ENCODE measurements at places on chromosomes 7 and 10.

DNA sequence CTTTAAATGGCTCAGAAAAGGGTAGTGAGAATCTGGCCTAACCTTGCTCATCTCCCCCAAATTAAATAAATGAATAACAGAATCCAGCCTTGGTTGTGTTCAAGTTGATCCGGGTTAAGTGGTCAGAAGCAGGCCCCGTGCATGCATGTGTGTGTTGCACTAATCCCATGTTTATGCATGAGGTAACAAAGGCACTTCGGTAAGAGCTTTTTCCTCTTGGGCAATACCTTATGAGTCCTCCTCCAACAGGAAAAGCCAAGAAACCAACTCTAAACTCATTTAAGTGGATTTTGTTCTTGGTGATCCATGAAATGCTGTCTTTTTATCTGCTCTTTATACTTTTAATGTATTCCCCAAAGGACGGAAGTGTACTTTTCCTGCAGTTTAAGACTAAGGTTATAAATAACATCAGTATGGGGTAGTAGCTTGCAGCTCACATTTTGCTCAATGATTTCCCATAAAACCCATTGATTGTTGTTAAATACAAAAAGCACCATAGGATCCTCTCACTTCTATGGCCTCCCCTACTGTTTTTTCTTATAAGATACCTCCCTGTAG is 104.9 kb upstream of the YAE1 start:
- no peak for DNase-seq

GRCh38 chr10:19749185-19749729 is 67.0 kb upstream of the PLXDC2 start:
- DNase-seq, result no peak

- DNase-seq, result no peak
Measured at GRCh38 chr10:7794251-7795026, 6.5 kb downstream of the ATP5F1C start.

DNA sequence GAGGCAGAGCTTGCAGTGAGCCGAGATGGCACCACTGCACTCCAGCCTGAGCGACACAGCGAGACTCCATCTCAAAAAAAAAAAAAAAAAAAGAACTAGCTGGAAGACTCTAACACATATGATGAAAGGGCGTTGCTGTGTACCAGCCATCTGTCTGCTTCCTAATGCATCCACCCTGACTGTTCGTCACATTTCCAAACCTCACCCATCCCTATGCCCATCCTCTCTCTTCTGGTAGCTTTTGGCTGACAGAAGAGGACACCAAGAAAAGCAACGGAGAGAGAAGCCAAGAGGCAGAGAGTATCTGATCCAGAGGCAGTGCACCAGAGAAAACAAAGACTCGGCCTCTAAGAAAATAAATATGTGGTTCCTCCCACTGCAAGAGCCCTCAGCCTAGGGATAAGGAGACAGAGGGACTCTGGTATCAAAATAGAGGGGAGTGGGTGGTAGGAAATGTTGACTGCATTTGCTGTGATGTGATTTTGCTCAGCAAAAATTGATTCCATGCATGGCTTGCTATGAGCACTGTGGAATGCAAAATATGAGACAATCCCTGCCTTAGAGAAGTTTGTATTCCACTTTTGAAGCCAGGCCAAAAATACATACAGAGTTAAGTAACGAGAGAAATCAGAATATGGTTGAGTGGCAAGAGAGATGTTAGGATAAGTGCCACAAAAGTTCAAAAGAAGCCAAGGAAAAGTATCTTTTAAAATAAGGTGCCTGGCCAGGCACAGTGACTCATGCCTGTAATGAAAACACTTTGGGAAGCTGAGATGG is 100.8 kb upstream of the STK17A start:
- no peak for DNase-seq

- DNase-seq, result no peak
Measured at GRCh38 chr7:138982204-138982623, 1.0 kb upstream of the KIAA1549 start.

GRCh38 chr10:22228167-22228938 is 10.5 kb upstream of the EBLN1 start:
- DNase-seq, result no peak

DNA sequence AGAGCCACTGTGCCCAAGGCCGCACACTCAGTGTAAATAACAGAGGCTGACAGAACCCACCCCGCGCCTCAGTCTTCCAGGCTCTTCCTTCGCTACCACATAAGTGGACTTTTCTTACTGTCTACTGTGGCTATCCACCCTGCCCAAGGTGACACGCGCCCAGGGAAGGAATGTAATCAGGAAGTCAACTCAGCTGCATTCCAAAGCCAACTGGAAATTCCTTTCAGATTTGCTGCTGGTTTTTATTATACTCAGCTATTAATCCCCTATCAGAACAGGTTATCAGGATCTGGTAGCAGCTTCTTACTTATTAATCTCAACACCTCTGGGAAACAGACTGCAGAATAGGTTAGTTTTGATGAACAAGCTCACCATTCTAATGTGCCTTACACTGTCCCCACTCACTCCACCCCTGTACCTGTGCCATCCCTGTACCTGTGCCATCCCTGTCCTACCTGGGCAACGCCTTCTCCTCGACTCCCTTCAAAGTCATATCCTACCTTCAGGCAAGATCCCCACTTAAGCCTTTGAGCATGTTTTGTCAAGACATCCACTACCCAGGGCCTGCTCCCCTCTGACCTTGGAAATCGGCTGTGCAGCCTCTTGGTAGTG is 90.7 kb downstream of the NHLRC2 start:
- DNase-seq, result no peak

DNA sequence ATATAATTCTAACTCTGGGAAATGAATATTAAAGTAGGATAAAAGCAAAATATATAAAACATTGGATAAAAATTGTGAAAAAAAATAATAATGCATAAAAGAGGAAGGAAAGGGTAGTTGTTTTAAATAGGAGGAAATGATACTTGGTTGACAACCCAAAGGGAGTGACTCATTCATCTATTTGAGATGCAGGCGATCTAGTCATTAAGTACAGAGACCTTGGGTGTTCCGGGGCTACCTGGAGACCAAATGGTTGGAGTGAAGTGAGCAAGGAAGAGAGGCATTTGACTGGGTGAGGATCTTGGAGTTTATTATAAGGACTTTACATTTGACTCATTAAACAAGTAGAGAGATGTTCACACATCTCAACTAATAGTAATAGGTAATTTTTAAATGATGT is 111.0 kb downstream of the LRRTM3 start:
- DNase-seq, result no peak

DNA sequence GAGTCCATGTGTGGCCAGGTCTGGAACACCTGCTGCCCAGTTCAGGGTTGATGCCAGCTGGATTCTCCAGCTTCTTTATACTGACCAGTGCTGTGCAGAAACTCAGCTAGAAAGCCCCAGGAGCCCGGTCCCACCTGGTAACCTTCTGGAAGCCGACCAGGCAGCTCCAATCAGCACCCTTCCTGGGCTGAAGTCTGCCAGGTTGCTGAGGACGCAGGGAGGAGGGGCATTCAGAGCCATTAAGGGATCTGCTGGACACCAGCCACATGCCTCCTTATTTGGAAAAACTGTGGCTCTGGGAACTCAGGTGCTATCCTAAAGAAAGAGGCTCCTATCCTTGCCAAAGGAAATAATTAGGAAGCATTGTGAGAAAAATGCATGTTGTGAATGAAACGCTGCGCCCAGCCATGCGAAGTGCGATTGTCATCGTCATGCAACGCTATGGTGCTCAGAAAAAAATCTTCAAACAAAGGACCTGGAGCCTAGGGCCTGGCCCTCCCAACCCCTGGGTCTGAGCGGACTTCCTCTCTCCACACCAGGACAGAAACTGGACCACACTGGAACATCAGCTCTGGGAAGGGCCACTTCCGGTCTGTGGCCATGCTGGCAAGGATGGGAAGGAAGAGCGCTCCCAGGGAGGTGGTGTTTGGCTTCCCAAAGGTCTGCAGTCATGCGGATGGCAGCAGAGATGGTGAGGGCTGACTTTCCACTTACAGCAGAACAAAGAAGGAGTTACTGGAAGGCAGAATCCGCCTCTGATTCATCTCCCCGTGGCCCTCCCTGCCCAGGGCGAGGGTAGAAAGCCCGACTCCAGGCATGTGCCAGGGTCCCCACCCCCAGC is 90.1 kb downstream of the FAM53B start:
- no peak for DNase-seq

GRCh38 chr7:151056283-151056665 is 1.4 kb downstream of the CDK5 start:
- DNase-seq, result no peak

- DNase-seq, result no peak
Measured at GRCh38 chr7:155276800-155277375, 20.8 kb upstream of the INSIG1 start.

- DNase-seq, result no peak
Measured at GRCh38 chr10:70592746-70593512, 9.6 kb downstream of the PRF1 start.

- no peak for DNase-seq
Measured at GRCh38 chr10:21934307-21934706, 69.2 kb downstream of the DNAJC1 start.

- no peak for DNase-seq
Measured at GRCh38 chr7:113825832-113826231, 93.0 kb downstream of the PPP1R3A start.

DNA sequence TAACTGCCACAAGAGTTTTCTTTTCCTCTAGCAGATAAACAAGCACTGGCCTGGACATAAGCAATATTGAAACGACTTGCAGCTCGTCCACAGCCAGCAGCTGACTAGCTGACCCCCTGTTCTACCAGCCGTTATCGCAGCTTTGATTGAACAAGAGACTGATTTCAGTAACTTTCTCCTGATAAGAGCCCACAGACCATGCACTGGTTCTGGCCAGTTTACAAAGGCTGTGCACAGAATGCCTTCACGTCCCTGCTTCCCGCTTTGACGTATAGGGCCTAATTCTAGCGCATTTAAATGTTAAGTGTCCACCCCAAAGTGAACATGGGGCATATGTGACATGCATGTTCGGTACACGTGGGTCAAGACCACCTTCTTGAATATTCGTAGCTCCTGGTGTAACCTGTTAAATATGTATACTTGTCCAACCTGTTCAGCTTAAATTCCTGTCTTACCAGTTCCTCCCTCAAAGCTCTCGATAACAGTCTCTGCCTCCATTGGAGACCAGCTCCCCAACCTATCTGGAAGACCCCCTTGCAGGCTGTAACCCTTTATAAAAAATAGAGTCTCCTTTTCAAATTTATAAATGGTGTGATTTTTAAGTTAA is 69.2 kb downstream of the LYZL1 start:
- DNase-seq, result no peak

DNA sequence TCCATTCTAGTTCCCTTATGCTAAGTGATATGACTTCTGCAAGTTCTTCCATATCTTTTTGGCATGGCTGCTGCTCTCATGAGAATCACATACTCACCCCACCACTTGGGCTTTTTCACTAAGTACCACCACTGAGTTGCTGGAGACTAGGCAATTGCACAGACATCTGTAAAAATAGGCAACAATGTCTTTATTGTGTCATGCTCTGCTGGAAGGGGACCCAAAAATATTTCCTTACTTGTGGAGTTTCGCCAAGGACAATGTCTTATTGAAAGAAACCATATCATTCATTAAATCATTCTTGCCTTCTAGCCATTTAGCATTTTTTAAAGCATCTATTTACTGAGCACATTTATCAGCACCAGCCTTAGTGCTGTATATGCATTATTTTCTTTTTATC is 17.4 kb upstream of the ASZ1 start:
- DNase-seq, result no peak

DNA sequence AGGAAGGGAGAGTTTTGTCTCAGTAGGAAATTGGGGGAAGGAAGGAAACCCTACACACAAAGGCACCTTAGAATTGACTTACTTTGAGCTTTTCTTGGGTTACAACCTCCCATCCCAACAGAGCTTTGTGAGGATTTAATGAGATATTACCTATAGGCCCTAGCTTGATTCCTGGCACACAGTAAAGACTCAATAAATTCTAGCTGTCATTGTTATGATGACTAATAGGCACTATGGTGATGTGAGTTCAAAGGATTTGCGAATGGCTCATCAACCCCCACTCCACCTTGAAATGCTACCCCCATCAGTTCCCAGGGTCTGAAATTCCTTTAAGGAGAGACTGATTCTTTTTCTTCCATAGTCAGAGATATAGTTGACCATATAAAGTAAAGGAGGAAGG is 67.9 kb upstream of the SMNDC1 start:
- no peak for DNase-seq

- DNase-seq, result peak; percentile 26
Measured at GRCh38 chr10:106930751-106931150, 233.8 kb downstream of the SORCS1 start.

DNA sequence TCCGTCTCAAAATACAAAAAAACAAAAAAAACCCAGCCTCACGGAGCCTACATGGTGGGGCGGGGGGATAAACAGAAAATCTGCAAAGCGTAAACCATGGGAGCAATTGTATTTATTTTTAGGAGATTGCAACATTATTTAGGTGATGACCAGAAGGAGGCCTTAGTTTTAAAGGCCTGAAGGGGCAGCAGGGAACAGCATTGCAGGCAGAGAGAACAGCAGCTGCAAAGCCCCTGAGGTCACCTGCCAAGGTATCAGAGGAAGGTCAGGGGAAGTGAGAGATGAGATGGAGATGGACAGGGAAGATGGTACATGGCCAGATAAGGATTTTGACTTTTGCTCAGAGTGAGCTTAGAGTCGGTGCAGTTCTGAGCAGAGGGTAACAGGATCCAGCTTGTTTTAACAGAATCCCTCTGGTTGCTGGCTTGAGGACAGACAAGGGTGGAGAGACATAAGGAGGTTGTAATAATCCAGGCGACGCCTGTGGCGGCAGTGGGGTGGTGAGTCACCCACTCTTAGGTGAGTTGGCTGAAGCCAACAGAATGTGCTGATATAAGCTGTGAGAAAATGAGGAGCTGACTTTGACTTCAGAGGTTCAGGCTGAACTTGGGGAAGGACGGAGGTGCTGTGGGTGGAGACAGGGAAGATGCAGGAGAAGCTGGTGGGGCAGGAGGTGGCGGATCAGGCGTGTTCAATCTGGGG is 82.3 kb upstream of the GTF2I start:
- DNase-seq, result no peak

DNA sequence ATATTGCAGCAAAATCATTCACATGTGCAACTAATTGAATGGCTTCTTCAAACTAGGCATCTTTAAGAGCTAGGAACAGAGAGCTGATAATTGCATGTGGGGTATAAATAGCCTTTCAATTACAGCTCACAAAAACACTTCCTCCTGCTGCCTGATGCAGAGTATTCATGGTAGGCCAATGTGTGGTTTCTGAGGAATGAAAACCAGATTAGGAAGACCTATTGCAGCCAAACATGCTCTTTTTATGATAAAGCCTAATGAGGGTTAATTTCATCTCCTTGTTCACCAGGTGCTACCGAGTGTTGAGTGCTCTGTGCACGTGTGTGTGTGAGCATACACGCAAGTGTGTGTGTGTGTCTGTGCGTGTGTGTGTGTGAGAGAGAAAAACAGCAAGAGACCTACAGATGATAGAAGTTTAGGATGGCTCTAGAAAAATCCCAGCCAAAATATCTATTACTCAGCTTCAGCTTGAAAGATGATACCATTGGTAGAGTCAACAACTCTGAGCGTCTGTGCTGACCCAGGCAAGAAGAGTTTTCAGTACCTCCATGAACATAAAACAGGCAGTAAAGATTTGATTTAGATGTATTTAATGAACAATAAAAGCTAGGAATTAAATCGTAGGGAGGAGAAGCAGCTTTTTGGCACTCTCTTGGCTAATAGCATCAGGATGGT is 448.5 kb upstream of the ANKRD30A start:
- no peak for DNase-seq

GRCh38 chr7:12572941-12573575 is 2.5 kb downstream of the SCIN start:
- DNase-seq, result no peak

GRCh38 chr10:97713339-97713825 is at the start of gene MARVELD1:
MARVELD1 (plus strand) TSS chr10:97713730; CDS start chr10:97713877, 147 bp downstream.
- no peak for DNase-seq

Data from GM06990 (cell line).